Stimulated activated CD4-positive, alpha-beta T cell treated with anti-CD3 and anti-CD28 coated beads, TNF-alpha, amount 100 ng/mL, for 48 hours (primary cell): ENCODE measurements at places on chromosomes 3 and 15.

DNA sequence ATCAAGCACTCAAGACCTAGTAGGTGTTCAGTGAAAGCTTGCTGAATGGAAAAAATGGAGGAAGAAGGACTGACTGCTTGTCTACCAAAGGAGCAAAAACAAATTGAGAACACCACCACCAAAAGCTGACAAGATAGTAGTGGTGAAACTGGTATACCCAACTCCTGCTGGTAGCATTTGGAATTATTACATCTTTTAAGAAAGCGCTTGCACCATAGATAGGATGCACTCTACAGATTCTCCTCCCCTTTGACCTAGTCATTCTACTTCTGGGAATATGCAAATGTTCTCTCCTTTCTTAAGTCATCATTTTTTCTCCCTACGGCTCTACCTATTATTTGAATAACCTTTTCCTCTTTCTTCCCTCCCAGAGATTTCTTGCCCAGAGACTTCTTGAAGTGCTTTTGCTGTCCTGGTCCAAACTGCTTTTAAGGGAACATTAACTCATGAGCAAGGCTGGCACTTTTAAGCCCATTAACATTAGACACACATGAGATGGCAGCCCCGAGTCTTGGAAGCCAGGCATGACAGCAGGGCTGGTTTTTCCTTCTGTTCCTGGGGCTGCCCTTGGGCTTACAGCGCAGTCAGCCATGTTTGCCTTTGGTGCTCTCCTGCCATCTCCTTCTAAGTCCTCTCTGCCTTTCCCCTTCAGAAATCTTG is 75.0 kb upstream of the TLE3 start:
- DNase-seq = no peak

GRCh38 chr3:112381673-112382542 is 49.0 kb downstream of the CD200 start:
- DNase-seq = no peak

- DNase-seq = no peak
Observed at GRCh38 chr3:52277972-52278509, 408 bp downstream of the WDR82 start.

GRCh38 chr15:38706956-38707355 is 142.3 kb upstream of the RASGRP1 start:
- DNase-seq = no peak

GRCh38 chr15:70098461-70099166 is 897 bp upstream of the TLE3 start:
- no peak for DNase-seq
